ENCODE measurements at places on chromosomes 1 and 21.

DNA sequence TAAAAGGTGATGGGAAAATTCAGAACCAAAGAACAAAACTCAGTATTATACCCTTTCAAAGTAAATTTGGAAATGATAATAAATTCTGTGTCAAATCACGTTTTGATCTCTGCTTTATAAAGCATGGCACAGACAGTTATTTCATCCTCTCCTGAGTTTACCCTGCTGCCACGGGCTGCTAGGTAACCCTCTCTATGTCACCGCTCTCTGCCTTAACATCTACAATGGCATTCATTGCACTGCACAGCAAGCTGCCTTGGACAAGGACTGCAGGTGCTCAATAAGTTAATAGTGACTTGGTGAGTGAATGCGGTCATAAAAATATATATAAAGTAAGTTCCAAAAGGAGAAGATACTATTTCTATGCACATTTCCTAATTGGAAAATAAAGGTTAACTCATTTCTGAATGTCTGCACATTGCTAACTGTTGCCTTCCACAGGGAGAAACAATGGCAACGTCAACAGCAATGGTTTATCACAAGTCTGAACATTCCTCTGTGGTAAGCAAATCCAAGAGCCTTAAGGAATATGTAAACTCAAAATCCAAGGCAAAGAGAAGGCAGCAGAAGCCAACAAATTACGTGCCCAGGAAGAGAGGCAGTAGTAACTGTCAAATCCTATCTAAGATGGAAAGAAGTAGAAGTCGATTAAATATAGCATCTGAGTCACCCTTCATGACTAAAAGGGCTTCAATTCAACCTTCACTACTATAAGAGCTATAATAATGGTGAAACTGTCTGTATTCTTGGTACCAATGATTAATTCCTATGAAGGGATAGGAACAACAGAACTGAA, 19.4 kb downstream of the FYB2 start:
- no peak for DNase-seq

GRCh38 chr1:225906467-225906866, 17.5 kb upstream of the LEFTY1 start:
- DNase-seq: no peak

GRCh38 chr1:172608098-172608601, 50.8 kb upstream of the FASLG start:
- DNase-seq: no peak

DNA sequence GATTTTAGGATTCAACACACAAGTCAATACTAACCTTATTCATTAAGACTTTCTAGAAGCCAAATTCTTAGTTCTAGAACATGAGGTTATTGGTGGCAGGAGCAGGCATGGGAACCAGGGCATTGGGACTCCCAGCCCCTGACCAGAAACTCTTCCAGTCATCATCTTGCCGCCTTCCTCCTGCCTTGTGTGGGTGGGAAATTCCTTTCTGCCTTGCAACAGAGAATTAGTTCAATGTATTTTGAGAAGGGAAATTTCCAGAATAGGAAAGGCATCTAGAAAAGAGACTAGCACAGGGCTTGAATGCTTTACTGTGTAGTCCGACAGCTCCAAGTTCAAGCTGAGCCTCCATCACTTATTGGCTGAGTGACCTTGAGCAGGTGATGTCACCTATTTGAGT, 8.7 kb downstream of the GRHL3 start:
- DNase-seq: no peak
